Retinal pigment epithelial cell (primary cell): ENCODE measurements at places on chromosomes 12 and 14.

- no peak for DNase-seq
Measured at GRCh38 chr12:52024845-52025230, 18.1 kb downstream of the TAMALIN start.

DNA sequence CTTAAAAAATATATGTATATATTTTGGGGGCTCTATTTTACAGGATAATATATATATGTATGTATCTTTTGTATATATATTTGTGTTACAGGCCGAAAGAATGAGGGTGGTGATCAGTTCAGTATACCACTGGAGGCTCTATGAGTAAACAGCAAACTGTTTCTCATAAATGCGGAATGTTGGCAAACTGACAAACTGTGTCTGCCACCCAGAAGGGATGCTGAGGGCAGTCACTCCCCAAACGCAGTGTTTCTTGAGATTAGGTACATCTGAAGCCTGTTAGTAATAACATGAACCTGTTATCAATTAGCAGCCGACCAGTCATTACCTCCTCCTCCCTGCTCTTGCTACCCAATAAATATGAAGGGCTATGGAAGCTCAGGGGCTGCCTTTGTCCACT lies 20.8 kb downstream of the TNFAIP2 start:
- no peak for DNase-seq

- no peak for DNase-seq
Measured at GRCh38 chr14:77007183-77007974, 21.1 kb downstream of the IRF2BPL start.

GRCh38 chr14:36295642-36296627 lies 24.5 kb downstream of the MBIP start:
- DNase-seq: no peak
